ENCODE measurements at places on chromosomes 2 and 18.
A peak's percentile ranks its signal among the peaks of the same experiment; 100 is the strongest.

GRCh38 chr2:74902281-74902860 is 56.1 kb upstream of the POLE4 start:
- no peak for DNase-seq

DNA sequence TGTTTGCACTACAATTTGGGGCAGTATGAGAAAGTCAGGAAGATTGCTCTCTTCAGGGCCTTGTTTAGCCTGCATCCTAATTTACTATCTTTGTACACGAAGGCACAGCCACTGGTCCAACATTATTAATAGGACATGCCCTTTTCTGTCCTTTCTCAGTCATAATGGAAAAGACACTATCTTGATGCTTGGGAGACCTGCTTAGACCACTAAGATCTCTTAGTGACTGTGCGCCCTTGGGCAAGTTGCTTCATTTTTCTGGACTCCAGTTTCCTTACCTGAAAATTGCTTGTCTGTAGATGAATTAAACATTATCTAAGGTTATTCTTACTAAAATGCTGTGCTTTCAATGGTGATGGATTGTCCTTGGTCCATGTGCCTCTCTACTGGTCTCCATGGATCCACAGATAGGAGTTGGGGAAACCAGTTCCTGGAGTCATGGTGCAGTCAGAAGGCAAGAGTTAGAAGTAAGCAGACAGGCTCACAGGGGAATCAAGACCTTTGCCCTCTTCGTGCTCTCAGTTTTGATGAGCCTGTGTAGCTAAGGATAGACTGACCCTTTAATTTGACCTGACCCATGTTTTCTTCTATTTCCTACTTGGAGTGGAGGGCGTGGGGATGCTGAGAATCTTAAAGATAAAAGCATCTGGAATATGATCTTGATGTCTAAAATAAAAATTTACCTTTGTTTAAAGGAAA is 114.0 kb downstream of the RAPGEF4 start:
- DNase-seq: no peak

DNA sequence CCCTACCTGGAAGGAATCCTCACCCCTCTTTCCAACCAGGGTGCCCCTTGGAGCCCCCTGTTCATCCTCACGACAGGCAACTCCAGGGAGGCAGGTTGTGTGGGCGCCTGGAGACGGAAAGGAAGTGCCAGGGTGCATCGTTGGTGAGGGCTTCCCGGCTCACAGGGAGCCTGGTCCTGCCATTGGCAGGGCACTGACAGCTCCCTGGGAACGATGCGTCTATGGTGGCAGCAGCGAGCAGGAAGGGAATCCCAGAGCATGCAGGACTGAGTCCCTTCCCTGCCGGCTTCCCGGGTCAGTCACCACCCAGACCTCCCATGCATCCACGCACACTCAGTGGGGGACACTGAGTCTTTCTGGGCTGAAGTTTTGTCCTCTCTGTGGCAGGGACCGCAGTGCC is 117.6 kb downstream of the INHBB start:
- DNase-seq: no peak

DNA sequence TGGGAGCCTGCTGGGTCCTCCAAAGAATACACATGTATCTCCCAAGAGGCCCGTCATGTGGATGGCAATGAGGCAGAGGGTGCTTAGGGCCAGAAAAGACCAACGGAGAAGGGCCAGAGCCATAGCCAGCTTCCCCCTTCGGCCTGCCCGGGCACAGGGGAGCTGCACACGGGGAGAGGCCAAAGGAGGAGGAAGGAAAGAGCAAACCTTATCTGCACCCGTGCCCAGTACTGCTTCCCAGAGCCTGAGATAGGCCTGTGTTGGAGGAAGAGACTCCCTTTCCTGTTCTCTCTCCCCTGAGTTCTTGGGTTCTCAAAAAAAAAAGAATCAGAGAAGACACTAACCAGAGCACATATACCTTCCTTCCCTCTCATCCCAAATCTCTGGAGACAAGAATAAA is 250.3 kb downstream of the ANAPC1 start:
- DNase-seq: peak; percentile 11

DNA sequence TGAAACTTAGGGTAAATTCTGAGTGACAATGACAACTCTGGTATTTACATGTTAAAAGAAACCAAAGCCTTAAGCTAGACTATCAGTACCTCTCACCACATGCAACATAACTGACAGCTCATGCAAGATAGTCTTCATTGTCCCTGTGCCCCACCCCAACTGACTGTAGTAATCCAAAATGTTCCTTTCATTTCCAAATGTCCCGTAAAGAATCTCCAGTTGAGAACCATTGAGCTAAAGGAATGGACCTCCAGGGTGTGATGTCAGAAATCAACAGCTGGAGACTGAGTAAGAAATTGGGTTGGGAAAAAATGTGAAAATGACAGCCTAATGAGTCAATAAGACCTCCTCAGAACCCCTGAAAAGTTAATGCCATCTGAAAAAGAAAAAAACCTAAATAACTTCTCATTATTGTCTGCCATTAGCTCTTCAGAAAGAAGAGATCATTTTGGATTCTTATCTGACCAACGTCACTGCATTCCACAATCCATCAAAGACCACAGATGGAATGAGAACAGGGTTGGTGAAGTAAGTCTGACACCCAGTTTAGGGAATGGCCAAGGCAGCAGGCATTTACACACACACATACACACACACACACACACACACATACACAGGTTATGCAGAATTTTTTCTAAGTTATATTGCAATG is 51.7 kb upstream of the ACVR2A start:
- DNase-seq: no peak

DNA sequence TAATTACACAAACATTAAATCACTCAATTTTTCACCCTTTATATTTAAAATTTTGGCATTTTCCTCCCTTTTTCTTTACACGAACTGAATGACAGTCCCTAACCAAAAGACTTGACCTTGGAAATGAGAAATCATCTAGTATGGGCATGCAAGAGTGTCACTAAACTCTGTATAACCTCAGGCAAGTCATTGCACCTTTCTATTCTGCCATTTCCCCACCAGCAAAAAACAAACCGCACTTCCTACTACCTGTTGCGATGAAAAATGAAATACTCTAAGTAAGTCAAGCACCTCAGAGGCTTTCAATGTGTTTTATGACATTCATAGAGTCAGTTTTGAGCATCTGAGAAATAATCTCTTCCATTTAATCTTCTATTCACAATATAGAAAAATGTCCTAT is 44.1 kb downstream of the ANKRD44 start:
- no peak for DNase-seq

GRCh38 chr2:155377266-155377680 is 678.8 kb downstream of the KCNJ3 start:
- DNase-seq: peak; percentile 43

- no peak for DNase-seq
Observed at GRCh38 chr2:128644718-128645256, 326.1 kb upstream of the HS6ST1 start.
